ENCODE measurements at places on chromosomes 12 and 14.

DNA sequence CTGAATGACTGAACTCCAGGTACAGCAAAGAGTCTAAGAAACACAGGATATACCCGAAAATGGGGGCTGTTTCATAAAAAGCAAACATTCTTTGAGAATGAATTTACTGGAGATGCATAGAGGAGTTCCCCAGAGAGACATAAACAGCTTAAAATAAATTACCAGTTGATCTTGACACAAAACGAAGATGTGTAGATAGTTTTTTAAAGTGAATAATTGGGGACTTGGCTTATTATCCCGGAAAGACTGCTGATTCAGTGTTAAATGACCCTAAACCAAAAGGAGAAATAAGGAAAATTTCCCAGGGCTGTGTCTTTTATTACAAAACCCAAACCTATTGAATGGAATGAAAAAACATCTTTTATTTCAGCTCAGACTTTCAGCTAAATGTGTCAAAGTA, 1052.8 kb upstream of the TMEM132C start:
- DNase-seq, result no peak

GRCh38 chr12:26798023-26798422, 35.0 kb downstream of the ITPR2 start:
- DNase-seq, result no peak

GRCh38 chr12:109817627-109818231, 15.5 kb downstream of the TRPV4 start:
- no peak for DNase-seq

- DNase-seq, result no peak
Measured at GRCh38 chr12:15205341-15206010, 15.7 kb downstream of the RERG start.

- DNase-seq, result no peak
Measured at GRCh38 chr12:11812241-11812585, 162.7 kb downstream of the ETV6 start.

- DNase-seq, result no peak
Measured at GRCh38 chr12:4281173-4281654, 7.7 kb downstream of the CCND2 start.

DNA sequence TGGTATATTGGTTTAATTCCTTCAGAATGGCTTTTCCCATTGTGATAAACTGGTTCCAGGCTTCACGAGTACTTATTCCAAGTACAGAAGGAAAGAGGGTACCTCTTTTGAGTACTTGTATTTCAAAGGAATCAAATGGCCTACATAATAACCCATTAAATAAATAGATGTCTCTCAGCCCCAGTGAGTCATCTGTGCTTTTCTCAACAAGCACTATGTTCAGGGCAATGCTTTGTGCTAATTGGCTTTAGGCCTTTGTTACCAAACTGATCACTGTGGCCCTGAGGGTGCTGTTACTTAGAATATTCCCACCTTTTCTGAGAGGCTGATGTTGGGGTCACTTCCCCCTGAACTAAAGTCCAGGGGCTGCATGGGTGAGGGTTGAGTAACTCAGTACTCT, 107.1 kb downstream of the LRRK2 start:
- DNase-seq, result no peak

GRCh38 chr14:65949711-65950516, 536.3 kb upstream of the CCDC196 start:
- no peak for DNase-seq

DNA sequence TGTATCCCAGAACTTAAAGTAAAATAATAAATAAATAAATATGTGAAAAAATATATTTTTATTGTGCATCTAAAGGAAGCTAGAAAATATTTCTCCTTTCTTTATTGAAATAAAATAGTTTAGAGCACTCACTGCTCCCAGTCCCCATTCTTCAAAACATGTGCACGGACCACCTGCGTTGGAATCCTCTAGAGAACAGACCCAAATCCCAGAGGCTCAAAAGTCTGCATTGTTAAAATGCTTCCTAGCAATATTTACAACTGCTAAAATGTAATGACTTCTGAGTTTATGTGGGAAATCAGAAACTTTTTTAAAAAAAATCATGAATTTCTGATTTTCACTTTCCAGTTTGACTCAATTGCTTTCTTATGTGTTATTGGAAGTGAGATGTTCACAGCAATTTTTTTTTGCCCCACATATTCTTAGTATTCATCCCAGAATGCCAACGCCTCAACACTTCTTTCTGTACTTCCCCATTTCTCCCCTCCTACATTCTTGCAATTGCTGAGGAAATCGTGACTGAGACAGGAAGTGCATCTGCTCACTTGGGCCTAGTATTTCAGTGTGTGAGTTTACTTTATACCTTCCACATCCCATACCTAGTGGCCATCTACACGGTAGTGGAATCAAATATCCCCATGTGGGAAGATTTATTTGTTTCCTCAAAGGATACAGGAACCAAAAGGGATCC, 116.0 kb upstream of the FLRT2 start:
- DNase-seq, result no peak

DNA sequence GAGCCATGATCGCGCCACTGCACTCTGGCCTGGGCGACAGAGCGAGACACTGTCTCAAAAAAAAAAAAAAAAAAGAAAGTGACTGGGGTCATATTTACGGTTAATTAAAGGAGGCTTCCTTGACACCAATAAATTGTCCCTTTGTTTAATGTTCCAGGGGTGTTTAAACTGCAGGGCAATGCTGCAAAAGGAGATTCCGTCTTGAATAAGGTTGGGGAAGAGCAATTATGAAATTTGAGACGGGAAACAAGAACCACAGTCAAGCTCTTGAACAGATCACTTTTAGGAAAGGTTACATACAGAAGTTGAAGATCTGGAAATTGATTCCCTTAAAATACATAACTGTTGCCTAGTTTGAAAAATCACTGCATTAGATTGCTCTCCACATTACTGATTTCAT, 292.9 kb downstream of the DAD1 start:
- DNase-seq, result no peak

DNA sequence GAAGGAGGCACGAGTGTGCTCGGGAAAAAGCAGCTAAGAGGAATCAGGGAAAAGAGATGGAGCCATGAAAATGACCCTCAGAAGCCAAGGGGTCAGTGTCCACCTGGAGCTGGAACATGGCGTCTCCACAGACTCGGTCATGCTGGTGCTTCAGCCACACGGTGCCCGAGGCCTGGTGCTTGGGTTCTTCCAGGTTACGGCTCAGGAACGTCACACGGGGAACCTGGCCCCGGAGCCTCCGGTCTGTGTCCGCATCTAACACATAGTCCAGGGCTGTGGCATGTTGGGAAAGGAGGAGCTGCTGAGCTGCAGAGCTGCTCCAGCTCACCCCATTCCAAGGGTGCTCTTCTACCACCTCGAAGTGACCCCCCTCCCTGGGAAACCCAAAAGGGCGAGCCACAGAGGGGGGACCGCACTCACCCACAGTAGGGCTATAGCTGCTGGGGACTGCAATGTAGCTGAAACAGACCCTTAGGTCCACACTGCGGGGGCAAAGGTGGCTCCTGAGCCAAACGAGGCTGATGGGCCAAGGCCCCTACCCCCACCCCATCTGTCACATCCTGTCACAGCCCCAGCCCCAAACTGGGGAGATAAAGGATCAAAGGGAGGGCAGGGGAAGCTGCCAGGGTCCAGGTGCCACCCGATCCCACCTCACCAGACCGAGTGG, 10.8 kb downstream of the ITGA7 start:
- DNase-seq, result no peak

DNA sequence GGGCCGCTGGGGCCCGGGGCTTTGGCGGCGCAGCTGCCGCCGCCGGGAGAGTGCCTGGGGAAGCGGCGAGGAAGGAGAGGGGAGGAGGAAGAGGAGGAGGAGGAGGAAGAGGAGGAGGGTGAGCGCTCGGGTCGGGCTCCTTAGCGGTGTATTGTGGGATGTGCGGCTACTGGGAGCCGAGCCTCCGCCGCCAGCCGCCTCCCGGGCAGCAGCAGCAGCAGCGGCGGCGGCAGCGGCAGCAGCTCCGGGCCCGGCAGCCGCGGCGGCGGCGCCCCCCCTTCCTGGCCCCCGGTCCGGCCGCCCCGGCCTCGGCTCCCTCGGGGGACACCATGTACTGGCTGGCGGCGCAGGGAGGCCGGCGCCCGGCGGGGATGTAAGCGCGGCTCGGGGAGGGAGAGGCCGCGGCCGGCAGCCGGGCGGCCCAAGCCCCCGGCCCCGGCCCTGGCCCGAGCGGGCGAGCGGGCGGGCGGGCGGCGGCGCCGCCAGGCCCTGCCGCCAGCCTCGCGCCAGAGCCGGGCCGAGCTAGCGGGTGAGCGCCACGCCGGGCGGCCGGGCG, at the start of gene SETD1B:
TSS of gene SETD1B (plus strand) at position 149 of the 556 bp plus-strand sequence. CDS start 729 bp downstream, outside the sequence.
- DNase-seq, result peak; percentile 61

DNA sequence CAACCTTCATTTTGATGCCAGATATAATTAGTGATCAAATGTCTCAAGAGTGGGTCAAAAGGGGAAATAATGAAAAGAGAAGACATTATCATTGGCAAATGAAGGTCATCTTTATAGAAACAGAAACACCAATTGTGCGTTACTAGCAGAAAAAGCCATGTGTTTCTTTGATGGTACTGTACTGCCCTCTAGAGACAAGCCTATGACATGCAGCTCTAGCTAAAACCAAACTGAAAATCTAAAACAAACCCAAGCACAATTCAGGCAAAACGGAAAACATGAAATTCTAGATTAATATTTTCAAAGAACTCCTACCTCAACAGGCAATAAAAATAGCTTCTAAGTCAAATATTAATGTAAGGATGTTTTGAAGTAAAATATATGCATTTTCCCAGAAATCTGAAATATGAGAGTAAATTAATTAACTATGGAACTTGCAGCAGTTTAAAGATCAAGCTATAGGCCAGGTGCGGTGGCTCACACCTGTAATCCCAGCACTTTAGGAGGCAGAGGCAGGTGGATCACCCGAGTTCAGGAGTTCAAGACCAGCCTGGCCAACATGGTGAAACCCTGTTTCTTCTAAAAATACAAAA, 115.4 kb downstream of the KLHL28 start:
- peak; percentile 34 for DNase-seq

- DNase-seq, result no peak
Measured at GRCh38 chr14:88488081-88488480, 66.7 kb downstream of the PTPN21 start.

GRCh38 chr12:103596981-103597380, 9.9 kb downstream of the STAB2 start:
- DNase-seq, result no peak

DNA sequence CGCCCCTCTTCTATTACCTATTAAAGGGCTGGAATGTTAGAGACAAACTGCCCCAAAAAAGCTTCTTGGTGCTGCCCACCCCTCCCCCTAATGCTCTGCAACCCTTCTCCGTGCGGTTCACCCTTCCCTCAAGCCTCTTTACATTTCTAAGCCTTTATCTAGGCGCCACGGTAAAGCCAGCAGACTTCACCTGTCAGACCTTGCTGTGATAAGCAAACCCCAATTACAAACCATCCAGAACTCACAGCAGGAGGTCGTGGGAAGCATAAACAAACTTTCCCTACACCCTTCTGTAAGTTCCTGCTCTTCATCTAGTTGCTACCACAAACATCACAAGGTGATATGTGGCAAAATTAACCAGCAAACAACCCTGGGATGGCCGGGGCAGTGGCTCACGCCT, 56.8 kb downstream of the MOK start:
- DNase-seq, result no peak

DNA sequence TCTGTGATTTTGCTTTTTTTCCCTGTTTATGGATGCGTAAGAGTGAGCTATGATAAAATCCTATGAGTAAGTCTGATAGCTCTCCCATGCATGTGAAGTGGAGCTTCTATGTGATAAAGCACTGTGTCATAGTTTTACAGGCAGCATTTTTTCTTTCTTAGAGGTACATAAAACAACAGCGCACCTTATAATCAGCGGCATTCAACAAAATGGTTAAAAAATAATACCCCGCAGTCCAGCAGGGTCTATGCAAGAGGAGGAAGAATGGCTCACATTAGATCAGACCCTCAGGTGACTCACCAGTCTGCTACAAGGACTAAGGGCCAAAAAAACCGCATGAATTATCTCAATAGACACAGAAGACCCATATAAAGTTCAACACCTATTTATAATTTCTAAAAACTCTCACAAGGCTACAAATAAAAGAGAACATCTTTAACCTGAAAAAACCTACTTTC, 33.0 kb upstream of the TMEM179 start:
- no peak for DNase-seq
